Activated CD8-positive, alpha-beta memory T cell treated with anti-CD3 and anti-CD28 coated beads, Interleukin-2, amount 10 ng/mL, durations not matched to agents 7 days and 5 days (primary cell): ENCODE measurements at places on chromosomes 16 and 17.

GRCh38 chr17:44314524-44314868 is 6.1 kb downstream of the RUNDC3A start:
- no peak overlapping the region for H3K4me3 ChIP-seq
- H3K27ac ChIP-seq, result no peak overlapping the region
- peaks cover 9% of the 10 kb centered on the region for H3K4me1 ChIP-seq
- H3K36me3 ChIP-seq, result no peaks in the 10 kb centered on the region

- no peaks in the 10 kb centered on the region for H3K36me3 ChIP-seq
- H3K27ac ChIP-seq, result no peak overlapping the region
- H3K27me3 ChIP-seq, result no peaks in the 10 kb centered on the region
- H3K4me1 ChIP-seq, result no peaks in the 10 kb centered on the region
- DNase-seq, result no peak
- H3K4me3 ChIP-seq, result no peak overlapping the region
Measured at GRCh38 chr17:71252436-71252835, 868.4 kb upstream of the SOX9 start.

GRCh38 chr17:17570140-17570797 is 21.2 kb downstream of the PEMT start:
- no peaks in the 10 kb centered on the region for H3K27me3 ChIP-seq
- no peak overlapping the region for H3K4me3 ChIP-seq
- H3K27ac ChIP-seq, result no peak overlapping the region
- H3K36me3 ChIP-seq, result no peaks in the 10 kb centered on the region
- no peak for DNase-seq

GRCh38 chr17:3745071-3745470 is 21.4 kb downstream of the HASPIN start:
- H3K36me3 ChIP-seq, result peaks cover 44% of the 10 kb centered on the region
- no peak overlapping the region for H3K4me3 ChIP-seq
- DNase-seq, result no peak
- H3K4me1 ChIP-seq, result peaks cover 33% of the 10 kb centered on the region
- no peak overlapping the region for H3K27ac ChIP-seq
- H3K27me3 ChIP-seq, result no peaks in the 10 kb centered on the region

GRCh38 chr17:38851434-38851833 is 2.1 kb downstream of the RPL23 start:
- DNase-seq, result no peak
- H3K4me1 ChIP-seq, result peaks cover 44% of the 10 kb centered on the region
- H3K27ac ChIP-seq, result peak overlapping the region; percentile 98
- H3K27me3 ChIP-seq, result no peaks in the 10 kb centered on the region
- H3K4me3 ChIP-seq, result peak overlapping the region; percentile 97
- H3K36me3 ChIP-seq, result peaks cover 62% of the 10 kb centered on the region
